Activated CD4-positive, alpha-beta T cell treated with anti-CD3 and anti-CD28 coated beads, Interleukin-2, Interleukin-6, amounts not matched to agents 100 ng/mL and 50 ng/mL, durations not matched to agents 16 hours and 8 hours (primary cell): ENCODE measurements at places on chromosomes 13 and 19.
A peak's percentile ranks its signal among the peaks of the same experiment; 100 is the strongest.

- no peak for DNase-seq
These were observed 23.0 kb downstream of the COL4A1 start for GRCh38 chr13:110283736-110284517.

DNA sequence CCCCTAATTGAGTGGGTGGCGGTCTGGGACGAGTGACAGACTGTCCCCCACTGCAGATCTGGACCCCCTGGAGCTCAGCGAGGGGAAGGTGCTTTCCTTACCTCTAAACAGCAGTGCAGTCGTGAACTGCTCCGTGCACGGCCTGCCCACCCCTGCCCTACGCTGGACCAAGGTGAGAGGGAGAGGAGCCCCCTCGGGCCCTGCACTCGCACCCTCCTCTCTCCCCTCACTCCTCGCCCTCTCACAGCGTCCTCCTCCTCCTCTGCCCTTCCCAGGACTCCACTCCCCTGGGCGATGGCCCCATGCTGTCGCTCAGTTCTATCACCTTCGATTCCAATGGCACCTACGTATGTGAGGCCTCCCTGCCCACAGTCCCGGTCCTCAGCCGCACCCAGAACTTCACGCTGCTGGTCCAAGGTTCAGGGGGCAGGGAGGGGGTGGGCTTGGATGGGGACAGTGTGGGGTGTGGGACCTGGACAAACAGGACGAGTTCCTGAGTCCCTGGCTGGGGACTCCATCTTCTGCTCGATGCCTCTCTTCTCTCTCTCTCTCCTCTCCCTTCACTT lies 9.6 kb downstream of the BCAM start:
- no peak for DNase-seq

GRCh38 chr13:110557610-110558305 lies 3.8 kb downstream of the RAB20 start:
- no peak for DNase-seq

GRCh38 chr19:29643361-29643935 lies 21.8 kb upstream of the PLEKHF1 start:
- no peak for DNase-seq

DNA sequence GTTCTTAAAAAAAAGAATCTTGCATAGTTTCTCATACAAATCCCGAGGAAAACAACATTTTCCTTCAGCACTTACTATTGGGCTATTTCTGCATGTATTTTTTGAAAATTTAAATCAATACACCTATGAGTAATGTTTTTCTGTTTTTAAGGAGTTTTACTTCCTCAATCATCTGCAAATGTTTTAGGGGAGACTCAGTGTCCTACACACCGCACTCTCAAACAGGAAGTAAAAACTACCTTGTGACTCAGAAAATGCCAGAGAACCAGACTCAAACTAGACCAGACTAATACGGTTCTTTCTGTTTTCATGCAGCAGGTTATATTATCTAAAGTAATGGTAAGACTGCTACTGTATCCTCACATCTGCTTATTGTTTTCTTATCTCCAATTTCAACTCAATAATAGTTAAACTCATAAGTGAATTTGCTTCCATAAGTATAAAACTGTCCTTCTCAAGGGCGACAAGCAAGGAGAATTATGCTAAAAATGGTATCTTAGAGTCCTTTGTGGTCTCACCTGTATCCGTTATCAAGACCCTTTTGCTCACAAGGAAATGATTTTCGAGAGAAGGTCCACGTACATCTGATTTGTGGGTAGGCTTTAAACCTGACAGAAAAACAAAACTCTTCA lies 52.5 kb downstream of the FLT3 start:
- DNase-seq = peak; percentile 46

GRCh38 chr19:2312820-2313501 lies 5.0 kb upstream of the LINGO3 start:
- DNase-seq = no peak

DNA sequence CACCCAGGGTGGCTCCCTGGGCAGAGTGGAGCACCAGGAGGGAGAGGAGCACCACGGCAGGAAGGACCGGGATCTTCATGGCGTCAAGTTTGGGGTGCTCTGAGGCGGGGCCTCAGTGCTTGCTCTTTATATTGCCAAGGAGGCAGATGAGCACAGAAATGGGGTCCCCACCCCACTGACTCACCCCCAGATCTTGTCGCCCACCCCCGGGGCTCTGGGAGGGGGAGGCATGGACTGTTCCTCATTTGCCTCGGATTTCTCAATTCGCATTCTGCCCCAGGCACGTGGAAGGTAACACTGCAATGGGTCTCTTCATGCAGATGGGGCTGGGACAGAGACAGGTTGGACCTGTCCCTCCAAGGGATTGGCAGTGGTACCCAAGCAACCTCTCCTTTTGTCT lies at the start of gene KRTDAP:
Gene KRTDAP (minus strand): TSS at position 101 of the 400 bp plus-strand sequence. CDS start 22 bp downstream, at position 79.
- no peak for DNase-seq

DNA sequence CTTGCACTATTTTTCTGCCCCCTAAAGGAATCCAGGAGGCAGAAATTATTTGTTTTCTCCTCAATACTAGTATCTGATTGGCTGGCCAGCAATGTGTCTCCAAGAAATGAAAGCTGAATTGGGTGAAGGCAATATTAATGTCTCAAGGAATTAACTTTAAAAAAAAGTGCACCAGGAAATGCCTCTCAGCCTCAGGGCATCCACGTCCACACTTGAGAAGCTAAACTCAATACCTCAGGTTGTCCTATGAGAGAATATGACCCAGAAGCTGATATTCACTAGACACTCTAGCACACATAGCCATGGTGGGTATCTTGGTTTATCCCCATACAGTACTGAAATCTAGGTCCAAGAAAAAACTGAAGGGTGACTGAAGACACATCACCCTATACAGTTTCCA lies 2.1 kb downstream of the ZNF91 start:
- DNase-seq = no peak

GRCh38 chr13:59531571-59532091 lies 632.1 kb downstream of the DIAPH3 start:
- peak; percentile 4 for DNase-seq

GRCh38 chr13:104967836-104968630 lies 1567.4 kb downstream of the EFNB2 start:
- no peak for DNase-seq

GRCh38 chr13:72864142-72865011 lies 82.4 kb downstream of the PIBF1 start:
- peak; percentile 60 for DNase-seq

DNA sequence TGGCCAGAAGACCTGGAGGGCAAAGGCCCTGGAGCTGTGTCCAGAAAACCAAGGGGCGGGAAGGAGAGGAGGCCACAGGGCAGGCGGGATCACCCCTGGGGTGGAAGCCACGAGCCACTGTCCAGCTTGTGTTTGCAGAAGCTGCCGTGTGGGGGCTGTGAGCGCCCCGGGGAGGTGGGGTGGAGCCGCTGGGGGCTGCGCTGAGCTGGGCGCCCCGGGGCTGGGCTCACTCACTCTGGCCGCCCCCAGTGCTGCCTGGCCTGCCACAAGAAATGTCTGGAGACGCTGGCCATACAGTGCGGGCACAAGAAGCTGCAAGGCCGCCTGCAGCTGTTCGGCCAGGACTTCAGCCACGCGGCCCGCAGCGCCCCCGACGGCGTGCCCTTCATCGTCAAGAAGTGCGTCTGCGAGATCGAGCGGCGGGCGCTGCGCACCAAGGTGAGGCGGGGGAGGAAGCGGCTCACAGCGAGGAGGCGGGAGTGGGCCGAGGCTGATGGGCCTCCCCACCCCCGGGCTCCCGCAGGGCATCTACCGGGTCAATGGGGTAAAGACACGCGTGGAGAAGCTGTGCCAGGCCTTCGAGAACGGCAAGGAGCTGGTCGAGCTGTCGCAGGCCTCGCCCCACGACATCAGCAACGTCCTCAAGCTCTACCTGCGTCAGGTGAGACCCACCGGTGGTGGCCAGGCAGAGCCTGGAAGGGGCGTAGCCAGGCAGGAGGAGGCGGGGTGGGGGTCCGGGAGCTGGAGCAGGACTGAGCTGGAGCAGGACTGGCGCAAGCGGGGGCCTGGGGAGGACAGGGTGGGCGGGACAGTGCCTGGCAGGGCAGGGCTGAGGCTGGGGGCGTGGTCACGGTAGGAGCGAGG lies 13.6 kb downstream of the POLR2E start:
- DNase-seq = no peak

DNA sequence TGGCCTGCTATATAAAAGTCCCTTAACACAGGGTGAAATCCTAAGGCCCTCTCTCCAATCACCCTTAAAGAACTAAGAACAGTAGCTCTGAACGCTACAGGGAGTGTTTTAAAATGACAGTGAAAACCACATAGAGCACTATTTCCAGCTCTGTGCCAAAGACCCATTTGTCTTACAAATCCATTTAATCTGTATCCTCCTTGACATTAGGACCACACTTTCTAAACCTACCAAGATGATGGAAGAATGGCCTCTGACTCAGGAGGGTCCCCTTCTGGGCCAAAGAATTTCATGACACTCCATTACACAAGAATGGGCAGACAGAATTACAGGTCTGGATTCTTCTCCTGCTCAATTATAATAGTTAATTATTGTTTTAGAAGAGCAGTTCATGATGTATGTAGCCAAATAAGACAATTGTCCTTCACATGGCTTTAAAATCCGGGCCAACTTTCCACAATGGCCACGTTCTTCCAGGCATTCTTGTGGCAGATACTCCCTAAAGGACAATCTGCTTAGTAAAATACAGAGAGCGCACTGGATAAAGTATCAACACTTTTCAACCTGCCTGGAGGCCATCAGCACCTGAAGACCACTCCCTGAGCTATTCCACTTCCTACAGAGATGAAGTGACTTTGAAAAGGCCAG lies 61.0 kb downstream of the STK24 start:
- DNase-seq = peak; percentile 53

DNA sequence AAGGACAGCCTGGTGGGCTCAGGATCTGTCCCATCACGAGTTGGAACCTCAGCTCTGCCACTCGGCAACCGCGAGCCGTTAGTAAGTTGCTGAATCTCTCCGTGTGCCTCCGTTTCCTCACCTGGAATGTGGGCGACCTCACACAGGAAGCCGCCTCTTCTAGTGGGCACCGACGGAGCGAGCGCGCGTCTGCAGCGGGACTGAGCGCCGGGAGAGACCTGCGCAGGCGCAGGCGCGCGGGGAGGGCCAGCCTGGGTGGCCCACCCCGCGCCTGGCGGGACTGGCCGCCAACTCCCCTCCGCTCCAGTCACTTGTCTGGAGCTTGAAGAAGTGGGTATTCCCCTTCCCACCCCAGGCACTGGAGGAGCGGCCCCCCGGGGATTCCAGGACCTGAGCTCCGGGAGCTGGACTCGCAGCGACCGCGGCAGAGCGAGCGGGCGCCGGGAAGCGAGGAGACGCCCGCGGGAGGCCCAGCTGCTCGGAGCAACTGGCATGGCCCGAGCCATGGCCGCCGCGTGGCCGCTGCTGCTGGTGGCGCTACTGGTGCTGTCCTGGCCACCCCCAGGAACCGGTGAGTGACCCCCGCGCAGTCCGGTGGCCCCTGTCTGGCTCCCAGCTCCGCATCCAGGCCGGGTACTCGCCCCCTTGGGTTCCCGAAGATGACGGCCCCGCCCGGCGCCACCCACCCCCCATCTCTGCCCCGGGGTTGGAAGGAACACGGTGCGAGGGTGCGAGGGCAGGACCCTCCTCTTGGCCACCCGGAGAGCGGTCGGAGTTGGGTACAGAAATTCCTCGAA lies at the start of gene PVR:
Gene PVR (plus strand): TSS at position 306 of the 797 bp plus-strand sequence. CDS start 187 bp downstream, at position 493.
- peak; percentile 63 for DNase-seq

DNA sequence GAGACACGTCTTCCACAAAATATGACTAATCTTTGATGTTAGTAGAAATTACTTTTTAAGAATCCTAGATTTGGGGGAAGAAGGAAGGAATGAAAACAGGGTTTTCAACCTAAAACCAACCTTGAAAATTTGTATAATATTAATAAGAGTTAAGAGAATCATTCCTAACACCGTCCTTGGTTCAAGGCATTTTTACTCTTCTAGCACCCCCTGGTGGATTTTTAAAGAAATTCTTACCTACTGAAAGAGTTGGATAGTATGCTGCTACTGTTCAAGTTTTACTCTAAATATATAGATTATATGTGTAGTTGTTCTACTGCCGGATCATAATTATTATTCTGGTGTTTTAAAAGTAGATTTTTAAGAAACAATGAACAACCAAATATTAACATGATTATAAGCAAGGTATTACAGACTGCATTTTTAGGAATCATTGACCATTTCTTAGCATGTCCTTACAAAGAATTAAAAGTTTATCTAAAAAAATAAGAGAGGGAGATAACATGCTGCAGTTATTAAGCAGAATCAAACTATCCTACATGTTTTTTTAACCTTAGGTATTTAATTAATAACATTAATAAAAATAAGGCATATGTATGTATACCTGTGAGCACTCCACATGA lies 7.4 kb upstream of the SLITRK6 start:
- DNase-seq = peak; percentile 49

DNA sequence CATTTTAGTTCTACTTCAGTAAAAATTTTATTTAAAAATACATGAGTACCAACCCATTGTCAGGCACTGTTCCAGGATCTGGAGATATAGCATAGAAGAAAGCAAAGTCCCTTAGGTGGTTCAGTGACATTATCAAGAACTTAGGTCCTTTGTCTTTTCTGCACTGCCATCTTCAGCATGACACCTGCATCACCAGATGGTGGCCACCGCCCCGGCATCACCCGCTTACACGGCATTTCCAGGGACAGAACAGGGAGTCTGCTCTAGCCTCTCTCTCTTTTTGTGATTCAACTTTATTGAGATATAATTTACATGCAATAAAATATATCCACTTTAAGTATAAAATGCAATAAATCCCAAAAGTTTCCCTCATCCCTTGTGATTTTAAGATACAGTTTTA lies 23.5 kb downstream of the DYRK1B start:
- DNase-seq = no peak

DNA sequence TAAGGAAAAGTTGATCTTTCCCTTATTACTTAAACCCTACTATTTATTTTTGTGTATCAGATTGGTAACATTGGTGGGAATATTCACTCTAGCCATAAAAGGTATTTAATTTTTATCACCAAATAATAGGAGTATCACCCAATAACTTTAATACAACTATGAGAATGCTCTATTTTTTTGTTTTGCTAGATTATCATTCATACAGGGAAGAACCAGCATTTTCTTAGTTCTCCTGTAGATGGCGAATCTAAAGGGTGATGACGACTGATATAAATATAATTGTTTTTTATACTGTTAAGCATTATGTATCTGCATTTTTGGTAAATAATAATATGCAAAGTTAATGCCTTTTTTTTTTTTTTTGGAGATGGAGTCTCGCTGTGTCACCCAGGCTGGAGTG lies 7.9 kb upstream of the FRY start:
- no peak for DNase-seq

DNA sequence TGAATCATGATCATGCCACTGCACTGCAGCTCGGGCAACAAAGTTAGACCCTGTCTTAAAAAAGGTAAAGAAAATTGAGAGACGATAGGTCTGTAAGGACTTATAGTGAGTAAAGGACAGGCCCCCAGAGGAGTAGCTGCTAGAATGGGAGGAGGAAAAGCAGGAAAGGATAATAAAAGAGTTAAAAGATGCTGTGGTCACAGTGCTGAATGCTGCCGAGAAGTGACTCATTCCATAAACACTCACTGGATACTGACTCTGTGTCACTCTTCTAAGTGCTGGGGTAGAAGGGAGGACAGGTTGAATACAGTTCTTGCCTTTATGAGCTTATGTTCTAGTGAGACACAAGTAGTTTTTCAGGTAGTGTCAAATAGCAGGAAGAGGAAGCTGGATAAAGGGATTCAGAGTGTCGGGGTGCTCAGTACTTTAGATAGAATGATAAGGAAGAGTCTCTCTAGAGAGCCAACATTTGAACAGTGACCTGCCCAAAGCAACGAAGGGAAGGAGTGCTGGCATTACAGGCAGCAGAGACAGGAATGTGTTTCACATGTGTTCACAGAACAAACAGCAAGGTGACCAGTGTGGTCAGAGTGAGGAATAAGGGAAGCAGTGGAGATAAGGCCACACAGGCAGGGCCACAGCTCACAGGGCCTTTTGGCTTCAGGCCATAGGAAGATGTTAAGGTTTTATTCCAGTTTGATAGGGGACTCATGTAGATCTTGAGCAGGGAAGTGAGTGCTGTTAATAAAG lies 1240.5 kb downstream of the UQCRFS1 start:
- DNase-seq = no peak
